ENCODE measurements at places on chromosomes 13 and 19. TPM values are rescaled to one million over a fixed set of nuclear protein-coding genes. Genes with fewer than 3 reads are reported as not detected.

DNA sequence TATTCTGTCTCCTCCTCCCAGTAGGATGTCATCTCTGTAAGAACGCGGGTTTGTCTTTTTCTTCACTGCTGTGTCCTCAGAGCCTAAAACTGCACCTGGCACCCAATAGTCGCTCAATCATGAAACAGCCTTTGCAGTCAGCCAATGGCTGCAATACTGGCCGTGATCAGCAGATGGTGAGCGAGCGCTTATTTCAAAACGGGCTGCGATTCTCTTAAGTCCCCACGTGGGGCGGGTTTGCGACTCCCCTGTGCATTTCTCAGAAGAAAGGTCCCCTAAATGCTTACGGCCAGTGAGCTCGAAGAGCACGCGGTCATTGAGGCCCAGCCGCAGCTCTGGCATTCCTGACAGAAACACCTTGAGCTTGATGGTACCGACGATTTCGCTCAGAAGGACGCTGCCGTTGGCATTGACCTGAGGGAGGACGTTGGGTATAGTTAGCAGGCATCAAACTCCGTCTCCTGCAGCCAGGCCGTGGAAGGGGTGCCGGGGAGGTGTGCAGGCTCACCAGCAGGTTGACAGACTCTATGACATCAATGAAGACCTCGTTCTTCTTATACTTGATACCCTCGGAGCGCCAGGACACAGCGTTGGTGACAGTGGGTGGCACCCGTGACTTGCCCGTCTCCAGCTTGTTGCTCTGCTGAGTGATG is 6.0 kb downstream of the AP1M2 start:
- peak; percentile 91 for DNase-seq

GRCh38 chr13:67314405-67314804 is 84.3 kb upstream of the PCDH9 start:
- no peak for DNase-seq

DNA sequence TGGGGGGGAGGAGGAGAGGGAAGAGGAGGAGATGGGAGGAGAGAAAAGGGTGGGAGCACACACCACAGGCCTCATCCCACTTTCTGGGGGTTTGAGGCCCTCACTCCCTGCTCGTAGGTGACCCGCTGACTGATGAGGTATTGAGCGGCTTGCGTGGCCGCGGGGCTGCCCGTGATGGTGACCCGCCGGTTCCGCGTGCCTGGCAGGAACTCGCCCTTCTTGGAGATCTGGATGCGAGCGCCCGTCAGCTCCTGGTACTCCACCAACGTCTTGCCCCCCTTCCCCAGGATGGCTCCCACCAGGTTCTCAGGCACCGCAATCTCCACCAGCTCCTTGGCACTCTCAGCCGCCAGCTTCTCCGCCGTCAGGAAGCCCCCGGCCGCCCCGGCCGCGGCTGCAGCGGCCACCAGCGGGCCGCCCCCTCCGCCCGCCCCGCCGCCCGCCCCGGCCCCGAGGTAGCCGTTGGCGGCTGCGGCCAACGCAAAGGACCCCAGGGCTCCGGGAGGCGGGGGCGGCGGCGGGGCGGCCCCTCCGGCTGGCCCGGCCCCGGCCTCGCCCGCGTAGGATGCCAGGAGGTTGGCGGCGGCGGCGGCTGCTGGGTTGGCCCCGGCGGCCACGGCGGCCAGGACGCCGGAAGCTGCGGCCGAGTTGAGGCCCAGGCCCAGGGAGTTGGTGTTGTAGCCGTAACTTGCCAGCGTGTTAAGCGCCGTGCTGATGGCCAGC is 25.4 kb upstream of the NANOS2 start:
- no peak for DNase-seq

GRCh38 chr13:113577881-113578435 is 6.6 kb upstream of the TFDP1 start:
- DNase-seq, result no peak

DNA sequence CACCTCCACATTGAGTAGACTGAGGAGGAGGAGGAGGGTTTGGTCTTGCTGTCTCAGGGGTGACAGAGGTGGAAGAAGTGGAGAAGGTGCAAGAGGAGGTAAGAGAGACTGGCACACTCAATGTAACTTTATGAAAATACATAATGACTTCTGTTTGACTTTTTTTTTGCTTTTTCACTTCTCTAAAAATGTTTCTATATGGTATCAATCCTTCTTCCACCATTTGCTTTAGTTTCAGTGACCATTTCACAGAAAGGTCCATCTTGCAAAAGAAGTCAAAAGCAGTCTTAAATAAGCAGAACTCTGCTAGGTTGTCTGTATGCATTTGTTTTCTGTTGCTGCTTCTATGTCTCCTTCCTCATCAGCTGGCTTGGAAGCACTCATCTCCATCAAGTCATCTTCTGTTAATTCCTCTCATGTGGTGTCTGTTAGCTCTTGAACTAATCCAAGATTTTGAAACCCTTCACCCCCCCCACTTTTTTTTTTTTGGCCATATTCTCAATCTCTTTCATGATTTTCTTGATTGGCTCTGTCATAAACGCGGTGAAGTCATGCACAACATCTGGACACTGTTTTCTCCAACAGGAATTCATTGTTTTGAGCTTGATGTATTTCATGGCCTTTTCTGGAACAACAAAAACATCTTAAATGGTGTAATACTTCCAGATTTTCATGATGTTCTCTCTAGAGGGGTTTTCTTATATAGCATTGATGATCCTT is 80.8 kb downstream of the KL start:
- no peak for DNase-seq

GRCh38 chr13:111262281-111262680 is 58.2 kb upstream of the TEX29 start:
- DNase-seq, result no peak

- no peak for DNase-seq
These were observed 180.5 kb upstream of the SLC10A2 start for GRCh38 chr13:103246581-103247200.

DNA sequence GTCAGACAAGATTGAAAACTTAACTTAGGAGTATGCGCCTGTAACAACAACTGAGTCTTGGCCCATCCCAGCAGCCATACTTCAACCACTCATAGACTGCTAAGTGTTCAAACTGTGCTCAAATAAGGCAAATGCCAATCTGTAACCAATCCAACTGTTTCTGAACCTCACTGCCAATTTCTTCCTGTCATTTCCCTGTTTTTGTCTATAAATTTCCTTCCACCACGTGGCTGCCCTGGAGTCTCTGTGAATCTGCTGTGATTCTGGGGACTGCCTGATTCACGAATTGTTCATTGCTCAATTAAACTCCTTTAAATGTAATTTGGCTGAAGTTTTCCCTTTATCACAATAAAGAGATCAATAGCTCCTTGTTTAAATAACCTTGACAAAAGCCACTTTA is 50.8 kb upstream of the FREM2 start:
- DNase-seq, result no peak

GRCh38 chr19:7216373-7216902 is 77.8 kb downstream of the INSR start:
- no peak for DNase-seq

DNA sequence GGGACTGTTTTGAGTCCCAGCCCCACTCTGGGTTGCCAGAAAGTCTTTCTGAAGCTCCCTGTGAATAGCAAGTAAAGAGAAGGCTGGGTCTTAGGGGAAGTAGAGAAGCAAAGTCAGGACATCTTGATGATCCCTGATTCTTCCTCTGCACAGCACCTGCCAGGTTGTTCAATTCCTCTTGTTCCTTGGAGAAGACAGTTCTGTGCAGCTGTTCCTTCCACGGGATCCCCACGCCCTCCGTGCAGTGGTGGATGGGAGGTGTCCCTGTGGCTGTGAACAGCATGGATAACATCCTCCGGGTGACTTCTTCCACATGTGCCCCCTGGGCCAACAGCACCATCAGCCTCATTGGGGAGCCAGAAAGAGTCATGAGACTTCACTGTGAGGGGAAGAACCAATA is 29.1 kb upstream of the IGLON5 start:
- no peak for DNase-seq

DNA sequence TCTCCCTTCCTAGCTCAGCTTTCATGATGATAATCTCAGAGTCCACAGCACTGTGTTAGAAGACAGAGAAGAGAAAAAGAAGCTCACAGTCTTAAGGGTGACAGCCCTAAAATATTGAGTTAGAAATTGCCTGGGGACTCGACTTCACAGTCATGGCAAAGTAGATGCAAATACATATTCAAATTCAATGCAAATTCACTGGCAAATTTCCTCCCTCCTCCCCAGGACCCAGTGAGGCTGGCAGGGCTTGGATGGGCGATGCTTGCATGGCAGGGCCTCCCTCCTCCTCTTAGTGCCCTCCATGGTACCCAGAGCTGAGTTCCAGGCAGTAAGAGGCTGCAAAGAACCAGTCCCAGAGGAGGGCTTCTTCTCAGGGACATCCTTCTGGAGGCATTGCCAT is 115.6 kb upstream of the UQCRFS1 start:
- DNase-seq, result no peak

- DNase-seq, result no peak
These were observed 418.0 kb downstream of the ZNF536 start for GRCh38 chr19:30790056-30790680.

DNA sequence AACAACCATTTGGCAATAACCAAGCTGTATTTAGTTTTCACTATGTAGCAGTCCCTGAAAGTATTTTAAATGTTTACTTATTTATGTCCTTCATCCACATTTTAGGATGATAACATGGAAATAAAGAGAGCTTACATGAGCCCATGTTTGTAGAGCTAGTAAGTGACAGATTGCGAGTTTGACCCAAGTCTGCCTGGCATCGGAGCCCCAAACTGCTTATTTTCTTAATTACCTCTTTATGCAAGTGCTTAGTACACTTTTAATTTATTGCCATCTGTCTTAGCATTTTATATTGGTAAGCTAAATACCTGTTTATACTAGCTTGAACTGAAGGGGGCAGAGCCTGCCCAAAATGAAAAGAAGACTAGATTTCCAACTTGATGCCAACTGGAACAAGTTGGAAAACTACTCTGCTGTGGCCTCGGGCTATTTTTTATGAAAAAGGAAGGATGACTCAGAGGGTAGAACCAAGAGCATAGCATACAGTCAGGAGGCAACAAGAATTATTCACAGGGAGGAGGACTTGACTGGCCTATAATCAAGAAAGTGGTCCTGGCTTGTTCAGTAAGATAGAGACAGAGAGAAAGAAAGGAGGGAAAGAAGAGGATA is 150.2 kb downstream of the NDFIP2 start:
- no peak for DNase-seq

DNA sequence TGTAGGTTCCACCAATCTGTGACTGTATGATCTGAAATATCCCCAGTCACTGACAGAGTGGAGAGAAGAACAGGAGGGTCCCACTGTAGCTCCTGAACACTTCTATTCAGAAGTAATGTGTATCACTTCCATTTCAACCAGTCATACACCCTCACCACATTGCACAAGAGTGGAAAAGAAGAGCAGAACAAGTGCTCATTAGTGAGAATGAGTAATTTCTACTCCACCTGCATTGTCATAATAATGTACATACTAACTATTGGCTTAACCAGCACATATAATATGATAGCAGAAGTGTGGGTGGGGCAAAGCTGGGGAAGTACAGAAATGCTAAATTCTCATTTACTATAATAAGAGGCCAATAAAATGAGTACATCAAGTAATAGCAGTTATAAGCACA is 342.7 kb downstream of the LMO7 start:
- no peak for DNase-seq

- no peak for DNase-seq
These were observed 112.9 kb downstream of the LRCH1 start for GRCh38 chr13:46665633-46666482.

GRCh38 chr13:53269634-53270033 is 241.0 kb downstream of the OLFM4 start:
- DNase-seq, result no peak

GRCh38 chr19:29366757-29367156 is 153.8 kb upstream of the UQCRFS1 start:
- no peak for DNase-seq

DNA sequence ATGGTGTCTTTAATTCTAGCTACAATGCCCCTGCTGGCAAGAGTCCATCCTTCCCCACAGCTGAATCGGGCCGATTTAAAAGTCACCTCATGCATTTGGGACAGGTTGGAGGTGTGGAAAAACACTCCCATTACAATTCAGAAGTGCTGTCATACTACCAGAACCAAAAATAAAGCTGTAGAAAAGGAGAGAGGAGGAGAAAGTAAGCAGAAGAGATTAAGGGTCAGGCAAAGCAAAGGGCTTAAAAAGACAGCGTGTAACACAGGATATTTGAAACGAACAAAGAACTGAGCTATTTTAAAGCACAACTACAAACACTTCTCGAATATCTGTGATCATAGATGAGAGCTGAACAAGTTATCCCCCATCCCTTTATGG is 90.4 kb downstream of the FGF14 start:
- no peak for DNase-seq

DNA sequence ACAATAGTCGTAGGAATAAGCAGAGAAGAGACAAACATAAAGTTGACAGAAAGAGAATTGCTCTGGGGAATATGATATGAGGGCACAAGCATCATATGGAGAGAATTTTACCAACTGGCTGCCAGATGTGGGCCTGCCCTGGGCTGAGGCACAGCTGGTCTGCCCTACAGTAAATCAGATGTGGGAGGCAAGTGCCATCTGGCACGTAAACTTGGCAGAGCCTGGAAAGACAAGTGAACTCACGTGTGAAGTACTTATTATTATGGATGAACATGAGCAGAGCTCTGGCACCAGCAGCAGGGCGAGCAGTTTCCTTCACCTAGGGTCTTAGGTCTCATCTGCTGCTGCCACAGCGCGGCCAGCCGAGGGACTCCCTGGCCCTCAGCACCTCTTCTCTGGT is 20.6 kb downstream of the PCDH8 start:
- no peak for DNase-seq

Gene SLC17A7
- total RNA-seq, result 0.56 TPM

Gene STAP2
- total RNA-seq, result 11.8 TPM

Gene IGFL2
- total RNA-seq, result not detected

Gene ZNF284
- 2.4 TPM for total RNA-seq

Gene CYP2B6
- total RNA-seq, result 1.9 TPM

Gene NACC1
- total RNA-seq, result 35.2 TPM

Gene ZNF136
- total RNA-seq, result 14.9 TPM

Gene ZNF296
- 1.7 TPM for total RNA-seq

Gene FXYD7
- total RNA-seq, result not detected

Gene ARHGAP33
- 13.1 TPM for total RNA-seq

Gene JSRP1
- total RNA-seq, result not detected

Gene C13orf42
- total RNA-seq, result not detected

Gene RASIP1
- 33.4 TPM for total RNA-seq

Data from lower lobe of right lung (tissue), 2 donors.